ENCODE measurements at places on chromosomes 7 and 10.

DNA sequence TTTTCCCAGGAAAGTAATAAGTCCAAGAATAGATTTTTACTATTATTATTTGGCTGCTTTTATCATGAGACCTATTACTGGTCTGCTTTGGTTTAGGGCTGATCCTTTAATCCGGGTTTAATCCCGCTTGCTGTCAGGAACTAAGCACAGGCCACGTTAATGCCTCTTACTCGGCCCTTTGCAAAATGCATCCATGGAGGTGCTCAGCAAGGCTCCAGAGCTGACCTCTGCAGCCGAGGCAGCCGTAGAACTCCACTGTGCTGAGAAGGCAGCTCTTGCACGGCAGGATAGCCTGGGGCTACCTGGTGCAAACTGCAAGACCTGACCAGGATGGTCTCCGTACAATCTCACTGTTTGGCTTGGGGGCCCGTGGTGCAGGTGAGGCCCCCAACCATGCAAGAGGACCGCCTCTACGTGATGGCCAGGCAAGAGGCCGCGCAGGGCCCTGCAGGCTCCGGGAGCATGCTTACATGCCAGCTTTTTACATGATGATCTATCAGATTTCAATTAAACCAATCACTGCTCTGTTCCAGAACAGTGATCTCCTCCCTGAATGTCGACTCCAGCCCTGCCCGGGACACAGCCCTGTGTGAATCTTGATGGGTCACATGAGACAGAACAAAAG, 10.4 kb upstream of the CALML3 start:
- no peak for DNase-seq

GRCh38 chr7:131298608-131298992, 29.1 kb upstream of the MKLN1 start:
- no peak for DNase-seq

DNA sequence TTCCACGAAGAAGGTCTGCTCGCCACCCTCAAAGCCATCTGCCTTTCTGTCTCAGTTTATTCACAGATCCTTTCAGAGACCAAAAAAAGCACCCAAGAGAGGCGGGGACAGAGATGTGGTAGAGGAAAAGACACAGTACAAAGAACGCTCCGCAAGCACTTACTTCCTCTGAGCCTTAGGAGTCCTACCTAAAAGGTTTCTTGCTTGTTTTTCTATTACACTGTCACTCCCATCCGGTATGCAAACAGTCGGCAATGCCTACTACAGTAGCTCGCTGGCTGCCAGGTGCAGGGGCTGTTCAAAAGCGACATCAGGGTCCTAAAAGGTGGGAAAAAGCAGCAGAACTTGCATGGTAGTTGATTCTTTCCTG, 816 bp downstream of the TECPR1 start:
- peak; percentile 80 for DNase-seq

DNA sequence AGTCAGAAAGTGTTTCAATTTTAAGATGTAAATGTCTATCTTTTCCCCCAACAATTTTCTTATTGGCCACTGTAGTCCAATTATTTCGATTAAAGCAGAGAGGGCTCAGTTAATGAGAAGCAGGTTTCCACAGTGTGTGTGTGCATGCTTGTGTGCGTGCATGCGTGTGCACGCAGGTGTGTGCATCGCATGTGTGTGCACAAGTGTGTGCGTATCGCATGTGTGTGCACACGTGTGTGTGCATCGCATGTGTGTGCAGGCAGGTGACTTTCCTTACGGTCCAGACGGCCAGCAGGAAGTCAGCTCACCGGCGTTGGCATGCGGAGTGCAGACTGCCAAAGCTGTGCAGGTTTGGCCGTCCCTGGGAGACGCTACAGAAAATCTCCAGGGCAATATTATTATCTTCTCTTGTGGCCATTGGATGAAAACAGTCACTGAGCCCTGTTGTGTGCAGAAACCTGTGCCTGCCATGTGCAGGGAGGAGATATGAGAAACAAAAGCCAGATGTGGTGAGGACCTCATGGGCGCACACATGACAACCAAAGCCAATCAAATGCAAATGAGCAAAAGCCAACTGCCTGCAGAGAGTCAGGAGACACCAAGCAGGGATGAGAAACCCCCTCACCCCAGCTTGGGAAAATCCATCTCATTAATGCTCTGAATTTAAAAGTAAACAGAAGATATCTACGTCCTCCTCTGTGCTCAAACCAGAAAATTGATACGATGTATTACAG, 70.4 kb downstream of the C10orf90 start:
- no peak for DNase-seq

GRCh38 chr10:47056247-47056510, 145.0 kb downstream of the PTPN20 start:
- DNase-seq: no peak

GRCh38 chr10:90407131-90407530, 450.7 kb downstream of the HTR7 start:
- no peak for DNase-seq

- DNase-seq: no peak
Observed at GRCh38 chr10:77563638-77564270, 73.9 kb downstream of the KCNMA1 start.

DNA sequence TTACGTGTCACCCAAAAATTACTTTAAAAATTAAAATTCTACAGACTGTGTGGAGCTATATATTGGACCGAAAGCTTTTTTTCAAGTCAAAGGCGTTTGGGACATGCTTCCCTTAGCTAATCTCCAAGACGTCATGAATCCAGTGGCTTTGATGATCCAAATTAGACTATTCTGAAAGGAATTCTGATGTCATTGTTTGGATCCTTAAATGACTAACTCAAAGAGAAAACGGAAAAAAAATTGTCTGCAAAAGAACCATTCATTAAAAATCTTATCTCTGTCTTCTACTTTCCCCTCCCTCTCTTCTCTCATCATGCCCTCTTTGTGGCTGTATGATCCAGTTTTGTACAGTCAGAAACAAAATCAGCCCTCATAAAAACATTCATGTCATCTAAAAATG, 161.8 kb downstream of the ETV1 start:
- DNase-seq: no peak

DNA sequence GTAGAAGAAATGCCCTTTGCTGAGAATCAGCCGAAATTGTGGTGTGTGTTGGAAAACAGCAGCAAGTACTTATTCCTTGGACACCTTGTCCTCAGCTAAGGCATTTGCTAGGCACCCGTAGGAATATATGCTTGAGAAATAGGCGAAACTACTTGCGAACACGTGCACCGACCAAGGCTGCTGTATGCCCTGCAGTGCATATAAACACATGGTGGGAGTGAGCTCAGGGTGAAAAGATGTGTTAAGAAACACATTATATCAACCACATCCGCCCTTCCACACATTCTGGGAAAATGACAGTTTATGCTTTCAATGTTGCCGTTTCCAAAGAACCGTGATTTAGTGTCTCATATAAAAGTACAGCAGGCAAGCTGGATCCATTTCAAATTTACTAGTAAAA, 199.2 kb downstream of the JCAD start:
- DNase-seq: no peak

GRCh38 chr10:22010973-22011408, 7.5 kb upstream of the DNAJC1 start:
- DNase-seq: peak; percentile 41

- DNase-seq: no peak
Observed at GRCh38 chr7:34277803-34278199, 372.5 kb downstream of the BMPER start.

DNA sequence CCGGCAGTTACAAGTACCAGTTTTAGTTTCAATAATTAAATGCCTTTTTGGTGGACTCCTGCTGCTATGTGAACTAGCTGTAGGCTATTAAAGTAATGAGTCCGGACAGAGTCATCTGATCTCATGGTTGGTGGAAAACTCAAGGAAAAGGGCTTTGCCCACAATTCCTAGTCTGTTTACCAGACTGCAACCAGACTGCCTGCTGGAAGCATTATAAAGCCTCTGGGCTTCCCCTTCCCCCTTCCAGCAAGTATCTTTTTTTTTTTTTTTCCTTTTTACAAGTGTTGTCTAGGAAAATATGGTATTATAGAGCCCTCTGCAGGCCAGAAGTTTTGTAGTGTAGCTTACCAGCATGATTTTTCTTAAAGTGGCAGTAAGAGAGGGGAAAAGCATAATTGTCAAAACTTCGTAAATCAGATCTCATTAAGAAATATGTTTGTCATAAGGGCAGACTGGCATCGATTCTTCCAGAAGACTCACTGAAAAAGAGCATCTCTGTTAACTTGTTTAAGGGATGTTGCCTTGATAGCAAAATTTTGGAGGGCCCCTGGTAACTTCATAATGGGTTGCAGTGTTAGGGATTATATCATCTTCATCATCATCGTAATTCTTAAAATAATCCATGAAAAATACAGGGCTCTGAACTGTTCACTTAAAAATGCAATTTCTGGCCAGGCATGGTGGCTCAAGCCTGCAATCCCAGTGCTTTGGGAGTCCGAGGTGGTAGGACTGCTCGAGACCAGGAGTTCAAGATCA, 181.3 kb downstream of the TAX1BP1 start:
- no peak for DNase-seq

DNA sequence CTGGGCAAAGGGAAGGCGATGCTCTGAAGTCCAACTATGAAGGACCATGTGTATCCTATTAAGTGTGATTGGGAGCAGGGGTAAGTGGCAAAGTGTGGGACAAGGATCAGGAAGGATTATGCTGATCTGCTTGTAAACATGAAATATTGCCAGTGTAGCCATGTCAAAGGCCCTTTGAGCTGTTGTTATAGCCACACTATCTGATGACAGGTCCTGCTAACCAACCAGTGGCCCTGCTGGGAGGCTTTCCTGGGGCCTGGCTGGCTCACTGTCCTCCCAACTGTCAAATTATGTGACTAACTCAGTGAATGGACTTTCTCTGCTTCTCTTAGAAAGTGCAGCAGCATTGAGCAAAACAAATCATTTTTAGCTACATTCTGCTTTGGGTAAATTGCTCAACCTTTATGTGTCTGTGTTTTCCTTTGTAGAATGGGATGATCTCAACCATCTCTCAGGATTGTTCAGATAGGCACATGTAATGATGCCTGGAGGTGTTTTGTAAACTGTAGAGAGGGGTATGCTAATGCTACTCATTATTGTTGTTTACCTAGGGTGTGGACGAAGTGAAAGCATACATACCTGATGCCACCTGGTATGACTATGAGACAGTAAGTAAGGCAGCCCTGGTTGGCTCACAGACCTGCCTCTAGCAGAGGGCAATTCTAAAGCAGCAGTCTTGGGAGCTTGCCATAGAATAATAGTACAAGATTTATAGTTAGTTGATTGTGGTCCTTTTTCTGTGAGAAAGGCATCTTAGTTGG, 47.4 kb downstream of the MGAM2 start:
- DNase-seq: no peak

- DNase-seq: no peak
Observed at GRCh38 chr10:86334488-86335085, 32.0 kb downstream of the GRID1 start.

GRCh38 chr7:51456-52068, 140.8 kb upstream of the FAM20C start:
- no peak for DNase-seq

GRCh38 chr7:55794527-55794926, 68.0 kb downstream of the SEPTIN14 start:
- no peak for DNase-seq

- no peak for DNase-seq
Observed at GRCh38 chr7:25882151-25882773, 269.7 kb upstream of the NFE2L3 start.

GRCh38 chr10:34024693-34025425, 690.4 kb upstream of the NRP1 start:
- DNase-seq: no peak

DNA sequence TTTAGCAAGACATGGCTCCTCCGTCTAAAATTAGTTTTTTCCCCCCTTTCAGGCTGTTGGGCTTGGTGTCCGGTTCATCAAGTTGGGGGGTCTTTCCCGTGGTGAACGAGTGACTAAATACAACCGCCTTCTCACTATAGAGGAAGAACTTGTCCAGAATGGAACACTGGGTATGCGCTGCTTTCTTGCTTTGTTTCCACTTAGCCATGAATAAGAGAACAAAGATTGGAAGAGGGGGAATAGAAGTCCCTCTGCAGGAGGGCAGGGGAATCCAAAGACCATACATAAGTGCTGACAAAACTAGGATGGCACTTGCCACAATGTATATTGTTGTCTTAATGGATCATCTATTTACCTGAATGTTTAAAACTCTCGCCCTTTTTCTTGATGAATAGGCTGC, 30.5 kb downstream of the ENO4 start:
- no peak for DNase-seq

GRCh38 chr7:45193828-45194227, 36.2 kb downstream of the RAMP3 start:
- DNase-seq: no peak

DNA sequence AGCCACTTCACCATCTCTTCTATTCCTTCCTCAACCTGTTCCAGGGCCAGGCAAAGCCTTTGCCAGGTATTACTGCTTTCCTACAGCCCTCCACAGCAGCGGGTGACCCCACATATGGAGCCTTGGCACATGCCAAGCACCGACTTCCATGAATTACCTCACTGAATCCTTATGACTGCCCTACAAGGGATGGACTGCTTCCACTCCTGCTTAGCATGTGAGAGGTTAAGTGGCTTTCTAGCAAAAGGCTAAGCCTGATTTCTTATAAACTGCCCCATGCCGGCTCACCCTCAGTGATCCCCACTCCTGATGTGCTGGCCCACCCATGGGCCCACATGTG, 44.0 kb upstream of the PDLIM1 start:
- DNase-seq: no peak

DNA sequence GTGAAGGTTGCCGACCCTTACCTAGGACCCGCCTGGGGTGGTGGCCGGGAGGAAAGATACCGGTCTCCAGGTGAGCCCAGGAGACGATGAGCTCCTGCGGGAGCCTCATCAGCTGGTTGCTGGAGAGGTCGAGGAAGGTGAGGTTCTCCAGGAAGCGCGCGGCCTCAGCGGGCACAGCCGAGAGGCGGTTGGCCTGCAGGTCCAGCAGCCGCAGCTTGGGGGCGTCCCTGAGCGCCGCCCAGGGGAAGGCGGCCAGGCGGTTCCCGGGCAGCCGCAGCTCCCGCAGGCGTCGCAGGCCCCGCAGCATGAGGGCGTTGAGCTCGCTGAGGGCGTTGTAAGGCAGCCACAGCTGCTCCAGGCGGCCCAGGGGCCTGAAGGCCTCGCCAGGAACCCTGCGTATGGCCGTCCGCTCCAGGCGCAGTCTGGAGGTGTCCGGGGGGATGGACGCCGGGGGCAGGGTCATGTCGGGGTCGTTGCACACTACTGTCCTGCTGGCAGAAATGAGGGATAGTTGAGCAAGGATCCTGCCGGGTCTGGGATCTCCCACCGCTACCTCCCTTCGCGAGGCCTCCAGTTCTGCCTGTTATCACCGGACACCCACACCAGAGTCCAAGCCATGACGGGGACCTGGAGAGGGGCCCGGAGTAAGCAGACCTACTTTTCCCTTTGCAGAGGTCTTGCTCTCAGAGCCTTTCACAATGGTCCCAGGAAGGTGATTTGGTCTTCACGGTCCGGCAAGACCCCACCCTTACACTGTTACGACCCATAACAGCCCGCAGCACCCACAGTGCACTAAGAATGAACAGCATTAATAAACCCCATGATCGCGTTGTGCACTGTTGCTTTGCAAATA, 3.9 kb downstream of the LRIT1 start:
- DNase-seq: no peak

DNA sequence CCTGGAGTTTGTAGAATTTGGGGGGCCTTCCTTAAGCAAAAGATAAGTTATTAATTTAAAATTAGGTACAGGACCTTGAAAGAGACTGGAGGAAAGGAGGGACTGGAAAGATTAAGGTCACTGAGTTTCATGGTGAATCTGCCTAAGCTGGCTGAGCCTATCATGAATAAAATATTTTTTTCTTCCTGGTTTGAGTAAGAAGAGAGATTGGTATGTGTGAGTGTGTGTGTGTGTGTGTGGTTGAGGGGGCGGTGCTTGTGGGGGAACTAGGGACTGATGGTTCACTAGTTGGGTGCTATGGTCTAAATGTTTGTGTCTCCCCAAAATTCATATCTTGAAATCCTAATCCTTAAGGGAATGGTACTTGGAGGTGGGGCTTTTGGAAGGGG, 142.5 kb upstream of the PRKCQ start:
- no peak for DNase-seq
